ENCODE measurements at places on chromosomes 5 and 9.

GRCh38 chr9:75601280-75601679, 289.2 kb upstream of the PCSK5 start:
- DNase-seq = no peak

DNA sequence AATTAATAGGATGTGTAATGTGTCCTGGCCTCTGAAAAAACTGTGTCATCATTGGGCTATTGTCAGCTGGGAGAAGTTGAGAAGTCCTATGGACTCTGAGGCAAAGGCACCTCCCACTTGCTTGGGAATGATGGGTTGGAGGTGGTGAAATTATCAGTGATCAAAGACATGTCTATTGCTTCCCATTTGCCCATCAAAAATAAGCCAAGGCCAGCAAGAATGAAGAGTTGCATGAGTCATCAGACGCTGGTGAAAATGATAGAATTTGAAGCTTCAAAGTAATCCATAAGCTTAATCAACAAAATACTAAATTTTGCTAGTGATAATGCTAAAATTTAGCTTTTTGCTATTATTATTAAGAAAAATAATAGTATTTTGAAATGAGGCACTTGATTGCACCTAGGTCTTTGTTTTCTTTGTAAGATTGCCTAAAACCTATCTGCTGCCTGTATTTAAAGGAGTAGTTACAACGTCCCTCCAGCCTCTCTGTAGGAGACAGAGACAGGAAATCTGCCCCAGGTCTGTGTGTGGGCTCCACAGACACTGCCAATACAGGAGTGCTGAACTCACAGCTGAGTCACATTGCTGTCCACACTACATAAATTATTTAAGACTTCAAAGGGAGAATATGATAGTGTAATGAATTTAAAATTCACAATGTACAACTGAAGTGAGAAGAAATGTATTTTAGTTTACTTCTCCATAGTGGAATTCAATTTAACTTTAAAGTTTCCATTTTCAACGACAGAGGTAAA, 48.4 kb upstream of the APC start:
- DNase-seq = no peak

DNA sequence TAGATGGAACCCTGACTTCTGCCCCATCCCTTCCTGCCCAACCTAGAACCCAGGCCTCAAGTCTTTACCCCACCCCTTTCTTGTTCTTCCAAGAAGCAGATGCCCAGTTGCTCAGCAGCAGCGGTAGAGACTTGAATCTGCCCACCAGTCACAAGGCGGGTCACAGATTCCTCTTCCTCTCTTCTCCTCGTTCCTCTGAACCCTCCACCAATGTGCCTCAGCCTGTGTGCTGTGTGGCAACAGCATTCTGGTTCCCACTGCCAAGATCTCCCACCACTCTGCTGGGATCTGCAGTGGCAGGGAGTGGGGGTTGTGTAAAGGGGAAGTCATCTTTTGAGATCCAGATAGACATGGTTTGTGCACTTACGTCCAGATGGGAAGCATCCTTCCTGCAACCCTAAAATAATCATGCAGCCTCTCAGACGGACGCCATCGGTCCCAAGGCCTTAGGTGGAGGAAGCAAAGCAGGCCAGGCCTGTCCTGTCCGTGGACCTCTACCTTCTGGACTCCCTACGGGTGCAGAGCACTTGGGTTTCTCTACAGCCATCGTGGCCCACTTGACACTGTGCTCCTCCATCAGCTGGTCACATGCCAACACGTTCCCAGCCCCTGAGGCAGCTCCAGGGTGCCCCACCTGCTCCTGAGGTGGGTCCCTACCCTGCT, 7.7 kb upstream of the RPL26L1 start:
- DNase-seq = no peak

GRCh38 chr5:137587919-137588318, 88.8 kb upstream of the SPOCK1 start:
- no peak for DNase-seq

DNA sequence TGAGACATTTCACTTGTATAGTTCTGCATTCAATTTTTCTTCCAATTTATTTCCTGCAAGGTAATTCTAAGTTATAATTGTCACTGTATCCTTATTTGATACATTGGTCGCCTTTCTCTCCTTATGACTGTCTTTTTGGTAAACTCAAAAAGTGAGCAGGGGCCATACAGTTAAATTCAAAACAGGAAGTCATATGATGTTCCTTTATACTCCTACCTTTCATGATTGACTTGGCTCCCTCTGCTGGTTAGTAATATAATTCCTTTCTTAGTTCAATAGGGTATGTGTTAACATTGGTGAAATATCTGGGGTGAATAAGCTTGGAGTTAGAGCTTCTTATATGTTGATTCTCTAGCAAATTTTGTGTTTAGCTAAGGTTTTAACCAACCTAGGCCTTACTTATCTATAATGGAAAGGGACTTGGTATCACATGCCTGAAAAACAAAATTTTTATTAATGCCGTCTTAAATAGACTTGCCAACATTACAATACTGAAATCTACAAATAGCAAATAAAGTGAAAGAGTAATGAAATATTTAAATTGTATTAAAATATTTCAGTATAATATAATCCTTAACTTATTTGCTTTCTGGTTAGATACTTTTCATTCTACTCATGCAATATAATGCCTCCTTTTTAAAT, 6.0 kb upstream of the NIPBL start:
- peak; percentile 82 for DNase-seq

DNA sequence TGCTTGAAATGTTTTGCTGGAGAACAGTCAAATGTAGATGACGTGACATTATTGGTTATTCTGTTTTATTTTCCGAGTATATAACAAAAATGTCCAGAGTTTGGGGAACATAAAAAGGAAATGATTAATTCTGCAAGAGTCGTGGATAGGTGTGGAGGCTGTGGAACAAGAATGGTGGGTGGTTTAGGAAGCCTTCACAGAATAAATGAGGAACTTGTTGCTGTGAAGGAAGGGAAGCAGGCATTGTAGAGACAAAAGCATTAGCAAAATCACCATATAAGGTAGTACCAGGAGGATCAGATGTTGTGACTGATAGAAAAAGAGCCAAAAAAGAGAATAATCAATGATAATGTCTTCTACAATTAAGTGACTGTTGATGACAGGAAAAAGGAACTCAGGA, 66.2 kb upstream of the CNTLN start:
- DNase-seq = no peak

- DNase-seq = no peak
Observed at GRCh38 chr5:167770461-167770860, 521.0 kb upstream of the WWC1 start.

- peak; percentile 76 for DNase-seq
Observed at GRCh38 chr9:6055216-6055615, 39.8 kb upstream of the RANBP6 start.

- no peak for DNase-seq
Observed at GRCh38 chr5:134994560-134995156, 27.0 kb downstream of the CATSPER3 start.

DNA sequence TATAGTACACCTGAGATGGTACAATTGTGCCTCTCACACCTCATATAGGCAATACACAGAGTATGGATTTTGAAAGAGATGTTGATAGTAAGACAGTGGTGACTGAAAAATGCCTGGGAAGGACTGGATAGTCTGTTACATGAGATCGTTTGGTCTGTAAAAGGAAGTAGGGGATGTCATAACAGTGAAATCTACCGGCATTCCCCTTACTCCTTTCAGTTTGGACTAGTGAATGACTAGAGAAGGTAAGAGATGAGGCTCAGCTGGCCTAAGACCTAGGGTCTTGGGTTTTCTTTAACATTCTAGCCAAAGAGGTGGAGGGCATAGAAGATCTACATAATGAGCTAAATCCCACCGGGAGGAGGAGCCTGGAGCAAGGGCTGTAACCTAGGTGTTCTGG, 8.1 kb downstream of the TAL2 start:
- no peak for DNase-seq

DNA sequence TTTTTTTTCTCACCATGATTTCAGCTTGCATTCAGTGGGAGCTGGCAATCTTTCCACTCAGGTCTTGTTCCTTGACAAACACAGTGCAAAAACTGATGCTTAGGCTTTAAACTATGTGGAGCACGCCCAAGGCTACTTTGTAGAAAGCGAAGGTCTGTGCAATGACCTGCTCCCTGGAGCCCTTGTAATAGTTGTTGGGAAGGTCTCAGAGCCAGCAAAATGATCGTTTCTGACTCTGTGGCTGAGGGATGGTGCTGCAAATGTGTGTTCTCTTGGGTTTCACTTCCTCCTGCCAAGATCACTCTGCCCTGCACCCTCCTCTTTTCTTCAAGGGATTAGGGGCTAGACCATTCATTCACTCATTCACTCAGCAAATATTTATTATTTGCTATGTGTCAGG, 249.7 kb upstream of the MAP3K1 start:
- no peak for DNase-seq

DNA sequence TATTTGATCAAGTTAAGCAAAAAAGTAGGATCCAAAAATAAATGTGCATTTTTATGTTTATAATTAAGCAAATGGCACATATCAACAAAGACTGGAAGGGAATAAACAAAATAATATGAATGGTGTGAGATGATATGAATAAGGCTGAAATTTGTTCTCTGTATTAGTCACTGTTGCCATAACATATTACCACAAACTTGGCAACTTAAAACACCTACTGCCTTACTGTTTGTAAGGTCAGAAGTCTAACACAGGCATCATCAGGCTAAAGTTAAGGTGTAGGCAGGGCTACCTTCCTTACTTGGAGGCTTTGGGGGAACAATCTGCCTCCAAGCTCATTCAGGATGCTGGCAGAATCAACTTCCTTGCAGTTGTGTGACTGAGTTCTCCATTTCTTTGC, 19.3 kb downstream of the PGGT1B start:
- peak; percentile 36 for DNase-seq

- DNase-seq = no peak
Observed at GRCh38 chr9:132023419-132024180, 56.1 kb downstream of the MED27 start.

GRCh38 chr5:130106480-130106879, 202.2 kb downstream of the CHSY3 start:
- no peak for DNase-seq

DNA sequence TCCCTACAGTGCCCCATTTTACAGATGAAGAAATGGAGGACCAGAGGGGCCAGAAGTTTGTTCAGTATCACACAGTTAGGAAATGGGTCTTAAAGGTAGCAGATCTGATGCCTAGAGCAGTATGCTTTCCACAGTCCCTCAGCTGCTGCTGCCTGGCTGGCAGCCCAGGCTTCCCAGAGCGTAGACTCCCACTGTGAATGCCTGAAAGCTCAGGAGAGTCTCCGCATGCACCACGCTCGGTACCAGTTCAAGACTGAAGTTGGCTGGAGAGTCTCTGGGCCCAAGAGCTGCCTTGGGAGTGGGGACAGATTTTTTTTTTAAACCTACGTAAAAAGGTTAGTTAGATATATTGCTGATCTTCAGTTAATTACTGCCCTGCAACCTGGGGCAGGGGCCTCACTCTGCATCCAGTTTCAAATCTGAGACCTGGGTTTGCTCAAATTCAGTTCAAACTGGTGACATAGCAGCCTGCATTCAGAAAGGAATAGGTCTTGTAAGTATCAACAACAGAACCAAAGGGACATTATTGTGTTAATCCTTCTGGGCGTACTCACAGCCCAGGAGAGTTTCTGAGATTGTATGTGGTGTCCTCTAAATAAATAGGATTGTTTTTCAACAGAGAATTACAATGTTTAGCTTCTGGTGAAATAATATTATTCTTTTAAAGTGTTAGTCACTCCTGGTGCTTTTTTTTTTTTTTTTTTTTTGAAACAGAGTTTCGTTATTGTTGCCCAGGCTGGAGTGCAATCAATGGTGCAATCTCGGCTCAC, 8.3 kb downstream of the NANS start:
- no peak for DNase-seq

DNA sequence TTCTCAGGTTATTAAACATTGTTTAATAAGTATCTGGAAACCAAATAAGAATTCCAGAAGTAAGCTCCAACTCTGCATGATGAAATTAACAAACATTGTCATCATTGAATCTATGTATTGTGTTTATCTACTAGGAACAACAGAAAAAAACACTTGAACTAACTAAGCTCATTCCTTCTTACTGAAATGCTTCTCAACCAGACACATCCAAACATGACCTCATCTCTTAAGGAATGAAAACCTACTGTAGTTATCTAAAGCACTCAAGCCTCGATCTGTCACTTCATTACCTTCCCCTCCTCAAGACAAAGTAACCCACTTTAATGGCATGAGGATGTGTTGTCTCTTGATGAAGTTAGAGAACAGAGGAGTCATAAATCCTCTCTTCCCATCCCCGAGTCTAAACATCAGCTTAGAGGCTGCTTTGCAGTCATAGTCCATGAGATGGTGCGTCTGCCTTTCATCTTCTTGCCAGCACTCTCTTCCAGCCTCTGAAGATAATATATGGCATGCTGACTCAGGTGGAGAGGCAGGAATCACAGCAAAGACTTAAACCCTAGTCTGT, 86.5 kb downstream of the CEMIP2 start:
- DNase-seq = no peak

DNA sequence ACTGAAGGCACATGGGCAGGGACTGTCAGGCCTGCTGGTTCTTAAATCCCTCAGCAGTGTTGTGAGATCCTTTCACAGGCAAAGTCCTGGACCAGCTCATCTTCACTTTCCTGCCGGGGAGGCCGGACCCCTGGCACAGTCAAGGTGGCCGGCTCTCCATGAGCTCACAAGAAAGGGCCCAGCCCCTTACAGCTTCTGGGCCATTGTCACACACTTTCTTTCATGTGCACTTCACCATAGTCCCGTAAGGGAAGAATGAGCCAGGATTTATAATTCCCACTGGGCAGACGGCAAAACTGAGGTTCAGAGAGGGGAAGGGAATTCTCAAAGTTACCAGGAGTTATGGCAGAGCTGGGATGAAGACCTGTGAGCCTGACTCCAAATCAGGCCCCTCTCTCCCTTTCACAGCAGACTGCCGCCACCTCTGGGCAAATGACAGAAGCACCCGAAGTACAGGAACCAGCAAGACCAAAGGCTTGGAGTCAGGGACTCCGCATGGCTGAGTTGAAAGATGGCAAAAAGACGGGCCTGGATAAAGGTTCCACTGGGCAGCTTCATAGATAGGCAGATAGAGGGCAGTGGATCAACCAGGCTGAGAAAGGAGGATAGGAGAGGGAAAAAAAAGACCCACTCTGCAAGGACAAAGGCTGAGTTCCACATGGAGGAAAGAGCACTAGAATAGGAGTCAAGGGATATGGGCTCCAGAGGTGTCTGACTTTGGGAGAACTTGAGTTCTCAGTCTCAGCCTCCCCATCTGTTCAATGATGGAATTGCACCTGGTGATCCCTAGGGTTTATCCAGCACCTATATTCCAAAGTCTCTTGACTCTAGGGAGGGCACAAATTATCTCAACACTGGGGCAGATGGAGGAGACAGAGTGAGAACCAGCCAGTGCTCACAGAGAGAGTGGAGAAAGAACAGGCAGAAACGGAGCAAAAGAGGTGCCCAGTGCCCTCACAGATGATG, 128.7 kb downstream of the PAX5 start:
- no peak for DNase-seq

GRCh38 chr5:94916619-94917018, 298.1 kb downstream of the SLF1 start:
- no peak for DNase-seq

GRCh38 chr9:95722141-95722540, 153.3 kb upstream of the ERCC6L2 start:
- no peak for DNase-seq
